Right renal cortex interstitium (tissue), 3 donors: ENCODE measurements at places on chromosomes 7 and 10.

DNA sequence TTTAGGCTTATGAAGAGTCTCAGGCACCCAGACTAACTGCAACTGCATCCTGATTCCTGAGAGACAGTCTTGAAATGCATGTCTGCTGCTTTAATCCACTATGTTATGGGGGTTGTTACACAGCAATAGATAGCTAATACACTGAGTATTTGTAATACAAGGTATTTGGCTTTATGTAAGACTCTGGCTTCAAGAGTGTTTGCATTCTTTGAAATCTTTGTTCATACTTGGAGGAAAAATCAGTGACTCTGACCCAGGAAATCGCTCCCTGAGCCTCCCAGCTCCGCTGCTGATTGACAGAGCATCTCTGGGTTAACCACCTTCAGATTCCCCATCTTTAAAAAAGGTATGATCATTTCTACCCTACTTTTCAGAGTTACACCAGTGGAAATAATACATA lies 133.9 kb downstream of the MTPAP start:
- DNase-seq: no peak

- no peak for DNase-seq
Observed at GRCh38 chr7:157347217-157347904, 10.6 kb downstream of the DNAJB6 start.

GRCh38 chr7:55059021-55059420 lies 40.2 kb downstream of the EGFR start:
- DNase-seq: no peak

- no peak for DNase-seq
Observed at GRCh38 chr10:70459061-70459773, 17.7 kb upstream of the NODAL start.

DNA sequence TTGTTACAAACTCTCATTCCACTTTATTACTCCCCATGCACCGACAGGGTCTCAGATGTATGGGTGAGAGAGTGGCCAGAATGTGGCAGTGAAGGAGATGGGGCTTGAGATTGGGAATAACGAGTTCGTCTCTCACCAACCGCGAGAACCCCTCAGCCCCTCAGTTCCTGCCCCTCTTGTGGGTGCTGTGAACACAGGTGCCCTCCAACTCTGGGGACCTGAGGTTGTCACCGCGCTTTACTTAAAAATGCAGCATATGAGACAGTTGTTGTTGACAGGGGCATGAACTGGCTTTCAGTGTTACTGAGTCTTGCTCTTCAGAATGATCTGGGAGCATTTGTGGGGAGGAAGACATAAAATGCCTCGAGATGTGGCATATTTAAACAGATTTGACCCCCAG lies 290.0 kb downstream of the WDR37 start:
- DNase-seq: no peak

GRCh38 chr10:24982319-24983112 lies 30.1 kb upstream of the PRTFDC1 start:
- no peak for DNase-seq

- no peak for DNase-seq
Observed at GRCh38 chr10:43145311-43145710, 7.1 kb downstream of the CSGALNACT2 start.

DNA sequence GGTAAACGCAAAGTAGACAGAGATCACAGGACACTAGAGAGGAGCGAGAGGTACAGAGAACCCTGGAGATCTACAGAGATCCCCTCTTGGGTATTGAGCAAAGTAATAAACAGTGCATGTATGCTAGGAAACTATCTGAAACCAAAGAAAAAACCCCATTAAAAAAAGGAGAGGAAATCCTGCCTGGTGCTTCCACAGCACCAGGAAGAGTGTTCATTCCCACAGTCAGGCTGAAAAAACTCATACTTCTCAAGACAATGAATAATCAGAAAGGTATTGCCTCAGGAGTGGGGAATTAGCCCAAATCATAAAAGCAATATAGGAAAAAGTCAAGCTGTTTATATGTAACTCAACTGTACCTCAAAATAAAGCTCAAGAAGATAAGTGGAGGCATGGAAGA lies 59.1 kb downstream of the ANKRD26 start:
- DNase-seq: no peak

- DNase-seq: no peak
Observed at GRCh38 chr10:49367600-49367999, 28.3 kb downstream of the DRGX start.

GRCh38 chr10:116961406-116962251 lies 43.4 kb downstream of the SHTN1 start:
- no peak for DNase-seq

GRCh38 chr10:26090026-26090425 lies 126.5 kb upstream of the GAD2 start:
- no peak for DNase-seq

- DNase-seq: no peak
Observed at GRCh38 chr7:102426268-102427018, 6.9 kb upstream of the ORAI2 start.

DNA sequence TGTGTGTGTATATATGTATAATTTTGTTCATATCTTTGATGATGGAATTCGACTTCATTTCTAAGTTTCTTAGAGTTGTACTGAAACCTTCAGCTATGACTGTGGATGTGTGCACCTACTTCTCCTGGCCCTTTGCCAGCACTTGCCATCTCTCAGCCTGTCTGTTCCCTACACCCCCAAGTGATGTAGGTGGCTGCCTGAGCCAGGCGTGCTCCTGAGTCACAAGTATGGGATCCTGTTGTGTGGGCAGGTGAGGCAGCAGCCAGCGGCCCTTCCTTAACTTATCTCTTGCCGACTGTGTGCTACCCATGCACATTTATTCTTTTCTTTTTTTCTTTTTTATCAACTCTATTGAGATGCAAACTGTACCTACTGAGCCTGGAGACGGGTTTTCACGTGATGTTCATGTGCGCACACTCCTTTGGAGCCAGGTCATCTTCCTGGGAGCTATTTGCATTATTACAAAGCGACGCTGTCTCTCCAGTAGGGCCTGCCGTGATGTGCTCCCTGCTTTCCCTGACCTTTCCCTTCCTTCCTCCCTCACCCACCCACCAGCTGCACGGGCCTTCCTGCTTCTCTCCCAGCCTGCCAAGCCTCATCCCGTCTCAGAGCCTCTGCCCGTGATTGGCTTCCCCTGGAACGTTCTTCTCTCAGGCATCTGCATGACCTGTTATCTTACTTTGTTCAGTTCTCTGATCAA lies 31.3 kb upstream of the GALNT11 start:
- DNase-seq: no peak

GRCh38 chr10:119166118-119166500 lies 595 bp upstream of the SFXN4 start:
- DNase-seq: no peak

GRCh38 chr10:71965623-71966022 lies 1.4 kb downstream of the CHST3 start:
- DNase-seq: no peak

DNA sequence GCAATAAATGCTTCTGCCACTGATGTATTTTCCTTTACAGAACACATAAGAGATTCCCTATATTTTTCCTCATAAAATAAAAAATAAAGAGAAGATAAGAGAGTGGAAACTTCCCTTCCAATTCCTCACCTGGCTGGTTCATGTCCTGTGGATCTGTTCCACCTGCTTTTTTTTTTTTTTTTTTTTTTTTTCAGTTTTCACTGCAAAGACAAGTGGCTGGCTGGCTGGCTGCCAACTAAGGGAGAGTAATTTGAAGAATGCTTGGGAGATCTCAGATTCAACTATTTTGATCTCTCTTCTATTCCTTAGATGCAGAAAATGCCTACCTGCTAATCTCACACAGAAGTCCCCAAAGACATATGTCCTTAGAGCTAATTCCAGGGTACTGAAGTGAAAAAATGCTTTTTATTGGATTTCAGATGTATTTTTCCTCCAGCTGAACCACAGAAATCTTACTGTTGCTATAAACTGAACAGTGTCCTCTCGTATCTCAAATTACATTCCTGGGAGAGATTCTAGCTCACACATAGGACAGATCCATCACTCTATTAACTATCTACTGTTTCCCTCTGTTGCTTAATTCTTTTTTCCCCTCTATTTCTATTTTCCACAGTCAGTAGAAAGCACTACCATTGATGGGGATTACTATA lies 120.8 kb downstream of the NRCAM start:
- peak; percentile 29 for DNase-seq

- no peak for DNase-seq
Observed at GRCh38 chr10:115818012-115818411, 455.0 kb downstream of the GFRA1 start.

- no peak for DNase-seq
Observed at GRCh38 chr10:131641898-131642297, 258.9 kb upstream of the PPP2R2D start.

DNA sequence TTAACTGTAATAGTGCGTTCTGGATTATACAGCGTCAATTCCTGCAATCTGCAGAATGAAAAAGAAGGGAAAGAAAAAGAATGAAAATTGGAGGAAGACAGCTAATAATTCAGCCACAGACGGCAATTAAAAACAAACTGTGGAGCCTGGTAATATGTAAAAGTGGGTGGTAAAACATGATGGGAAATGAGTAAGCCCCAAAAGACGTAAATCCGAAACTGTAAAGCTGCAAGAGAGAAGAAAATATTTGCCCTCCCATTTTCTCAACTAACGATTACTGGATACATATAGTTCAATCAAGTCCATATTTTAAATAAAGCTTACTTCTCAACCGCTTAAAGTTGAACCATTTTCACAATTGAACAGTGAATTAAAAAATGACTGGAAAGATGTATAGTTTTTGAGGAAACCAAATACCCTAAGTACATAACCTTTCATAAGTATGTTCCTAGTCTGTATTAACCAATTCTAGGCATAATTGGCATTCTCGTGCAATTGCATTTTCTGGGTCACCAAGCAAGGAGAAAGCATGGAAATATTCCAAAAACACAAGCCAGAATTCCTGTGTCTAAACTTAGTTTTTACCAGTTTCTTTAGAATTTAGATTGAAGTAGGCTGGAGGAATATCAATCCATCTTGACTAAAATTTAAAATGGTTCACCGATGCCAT lies 44.8 kb downstream of the MALSU1 start:
- DNase-seq: no peak

- no peak for DNase-seq
Observed at GRCh38 chr7:129468087-129468486, 33.9 kb downstream of the STRIP2 start.

GRCh38 chr7:48964074-48964473 lies 39.7 kb downstream of the CDC14C start:
- no peak for DNase-seq

- no peak for DNase-seq
Observed at GRCh38 chr10:113533801-113534200, 19.1 kb upstream of the HABP2 start.

DNA sequence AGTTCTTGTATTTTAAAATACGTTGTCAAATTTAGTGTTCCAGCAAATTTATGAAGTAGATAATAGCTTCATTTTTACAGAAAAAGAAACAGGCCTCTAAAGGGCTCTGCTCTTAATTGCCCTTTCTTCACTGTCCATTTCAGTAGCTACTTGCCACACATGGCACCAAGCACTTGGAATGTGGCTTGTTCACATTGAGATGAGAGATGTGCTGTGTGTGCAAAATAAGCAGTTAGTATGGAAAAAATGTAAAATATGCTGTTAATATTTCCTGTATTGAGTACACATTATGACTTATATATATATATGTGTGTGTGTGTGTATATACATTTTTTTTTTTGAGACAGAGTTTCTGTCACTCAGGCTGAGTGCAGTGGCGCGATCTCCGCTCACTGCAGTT lies 19.5 kb downstream of the RBM33 start:
- no peak for DNase-seq

DNA sequence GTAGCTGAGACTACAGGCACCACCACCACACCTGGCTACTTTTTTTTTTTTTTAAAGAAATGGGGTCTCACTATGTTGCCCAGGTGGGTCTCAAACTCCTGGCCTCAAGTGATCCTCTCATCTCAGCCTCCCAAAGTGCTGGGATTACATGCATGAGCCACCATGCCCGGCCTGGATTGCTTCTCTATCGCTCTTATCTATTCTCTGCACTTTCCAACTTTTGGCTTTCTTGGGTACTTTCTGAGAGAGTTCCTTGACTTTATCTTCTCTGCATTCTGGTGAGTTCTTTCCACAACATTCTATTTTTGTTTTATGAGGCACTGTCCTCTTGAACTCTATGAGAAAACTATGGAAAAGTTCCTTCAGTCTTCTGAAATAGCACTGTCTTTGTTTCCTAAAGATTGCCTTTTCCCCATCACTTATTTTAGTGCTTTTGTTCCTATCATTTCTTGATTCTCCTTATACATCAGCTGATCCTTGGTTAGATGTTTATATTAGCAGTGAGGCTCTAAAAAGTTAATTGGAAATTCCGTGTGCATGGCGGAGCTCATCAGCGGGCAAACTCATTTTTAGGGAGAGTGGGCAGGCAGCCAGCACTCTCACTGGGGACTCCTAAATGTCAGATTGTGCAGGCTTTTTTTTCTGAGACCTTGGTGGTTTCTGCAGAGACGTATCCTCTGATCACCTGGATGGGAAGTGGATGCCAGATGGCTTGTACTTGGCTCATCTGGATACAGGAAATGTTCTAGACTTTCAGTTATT lies 43.9 kb downstream of the HIP1 start:
- DNase-seq: no peak

DNA sequence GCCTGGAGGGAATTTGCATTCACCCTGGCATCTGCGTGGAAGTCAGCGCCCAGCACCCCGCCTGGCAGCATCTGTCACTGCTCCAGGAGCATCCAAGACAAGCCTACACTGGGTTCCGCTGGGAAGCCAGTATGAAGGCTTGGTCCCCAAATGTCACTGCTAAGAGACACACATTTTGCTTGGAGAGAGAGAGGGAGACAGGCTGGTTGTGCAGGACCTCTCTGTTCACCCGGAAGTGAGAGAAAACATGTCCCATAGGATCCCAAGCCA lies 119.5 kb downstream of the SEC23IP start:
- no peak for DNase-seq

DNA sequence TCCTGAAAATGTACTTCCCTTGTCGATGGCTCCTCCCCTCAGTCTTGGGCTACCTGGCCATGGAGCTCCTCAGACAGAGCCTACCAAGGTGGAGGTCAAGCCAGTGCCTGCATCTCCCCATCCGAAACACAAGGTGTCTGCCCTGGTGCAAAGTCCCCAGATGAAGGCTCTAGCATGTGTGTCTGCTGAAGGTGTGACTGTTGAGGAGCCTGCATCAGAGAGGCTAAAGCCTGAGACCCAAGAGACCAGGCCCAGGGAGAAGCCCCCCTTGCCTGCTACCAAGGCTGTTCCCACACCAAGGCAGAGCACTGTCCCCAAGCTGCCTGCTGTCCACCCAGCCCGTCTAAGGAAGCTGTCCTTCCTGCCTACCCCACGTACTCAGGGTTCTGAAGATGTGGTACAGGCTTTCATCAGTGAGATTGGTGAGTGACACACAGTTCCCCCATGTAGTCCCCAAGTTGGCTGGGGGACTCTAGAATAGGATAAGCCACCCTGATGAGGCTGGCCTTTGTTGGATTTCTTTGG lies 8.8 kb downstream of the PPRC1 start:
- DNase-seq: no peak
